Panc1 (cell line): ENCODE measurements at places on chromosomes 1 and 21.

DNA sequence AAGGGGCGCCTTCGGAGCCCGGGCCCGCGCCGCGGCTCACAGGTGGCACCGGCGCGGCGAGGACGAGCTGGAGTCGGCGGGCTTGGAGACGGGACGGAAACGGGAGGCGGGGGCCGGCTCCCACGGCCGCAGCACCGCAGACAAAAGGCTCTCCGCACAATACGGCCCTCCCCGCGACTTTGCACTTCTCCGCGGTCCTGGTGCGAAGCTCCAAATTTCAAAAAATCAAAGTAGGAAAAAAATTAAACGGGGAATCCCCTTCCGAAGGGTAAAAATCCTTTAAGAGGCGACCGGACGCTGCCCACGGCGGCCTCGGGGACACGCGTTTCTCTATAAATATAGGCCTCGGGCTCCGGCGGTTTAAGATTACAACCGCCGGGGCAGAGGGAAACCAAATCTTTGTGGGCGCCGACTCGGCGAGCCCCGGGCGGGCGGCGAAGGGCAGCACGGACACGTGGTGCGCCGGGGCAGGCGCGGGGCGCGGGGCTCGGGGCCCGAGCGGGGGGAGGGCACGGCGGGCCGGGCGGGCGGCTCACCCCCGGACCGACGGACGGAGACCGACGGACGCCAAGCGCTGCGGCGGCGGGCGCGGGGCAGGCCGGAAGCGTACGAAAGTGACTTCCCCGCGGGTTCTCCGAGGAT is 453 bp downstream of the PABPC4 start:
- no peak for DNase-seq

DNA sequence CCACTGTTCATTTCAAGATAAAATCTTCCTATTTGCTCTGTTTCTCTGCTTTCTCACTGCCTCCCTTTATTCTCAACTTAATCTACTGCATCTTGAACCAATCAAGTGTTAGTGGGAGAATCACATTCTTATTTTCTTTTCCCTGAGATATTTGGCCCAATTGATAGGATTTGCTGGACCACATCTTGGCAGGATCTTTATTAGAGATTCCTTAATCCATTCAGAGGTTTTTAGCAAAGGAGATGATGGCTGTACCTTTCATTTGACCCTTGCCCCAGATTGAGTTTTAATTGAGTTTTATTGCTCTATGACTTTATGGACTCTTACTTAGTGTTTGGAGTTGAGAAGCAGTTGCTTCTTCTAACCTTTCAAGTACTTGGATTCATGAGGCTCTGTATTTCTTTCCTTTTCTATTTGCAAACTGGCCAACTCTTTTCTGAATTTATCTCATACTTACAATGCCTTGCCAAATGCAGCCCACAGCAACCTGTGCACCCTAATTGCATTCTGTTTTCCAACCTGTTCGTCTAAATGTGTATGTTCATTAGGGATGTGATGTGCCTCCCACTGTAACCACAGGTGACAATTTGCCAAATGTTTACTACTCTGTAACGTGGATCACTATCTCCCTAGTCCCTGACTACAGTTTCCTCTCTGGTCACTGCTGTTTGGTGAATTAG is 274.8 kb upstream of the KAZN start:
- DNase-seq, result no peak

DNA sequence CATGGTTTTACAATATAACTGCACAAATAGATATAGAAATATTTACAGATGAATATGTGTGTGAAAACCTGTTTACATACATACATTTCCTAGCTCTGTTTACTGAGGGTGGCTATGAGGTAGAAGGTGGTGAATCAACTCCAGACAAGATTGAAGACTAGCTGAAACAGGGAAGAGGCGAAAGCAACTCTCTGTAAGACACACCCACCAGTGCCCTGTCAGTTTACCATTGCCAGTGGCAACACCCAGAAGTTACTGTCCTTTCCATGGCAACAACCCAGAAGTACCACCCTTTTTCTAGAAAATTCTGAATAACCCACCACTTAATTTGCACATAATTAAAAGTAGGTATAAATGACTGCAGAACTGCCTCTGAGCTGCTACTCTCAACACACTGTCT is 16.7 kb downstream of the TMEM69 start:
- DNase-seq, result no peak

- no peak for DNase-seq
Observed at GRCh38 chr1:165616054-165616612, 14.9 kb upstream of the MGST3 start.

- no peak for DNase-seq
Observed at GRCh38 chr1:159123587-159123986, 47.0 kb upstream of the AIM2 start.

DNA sequence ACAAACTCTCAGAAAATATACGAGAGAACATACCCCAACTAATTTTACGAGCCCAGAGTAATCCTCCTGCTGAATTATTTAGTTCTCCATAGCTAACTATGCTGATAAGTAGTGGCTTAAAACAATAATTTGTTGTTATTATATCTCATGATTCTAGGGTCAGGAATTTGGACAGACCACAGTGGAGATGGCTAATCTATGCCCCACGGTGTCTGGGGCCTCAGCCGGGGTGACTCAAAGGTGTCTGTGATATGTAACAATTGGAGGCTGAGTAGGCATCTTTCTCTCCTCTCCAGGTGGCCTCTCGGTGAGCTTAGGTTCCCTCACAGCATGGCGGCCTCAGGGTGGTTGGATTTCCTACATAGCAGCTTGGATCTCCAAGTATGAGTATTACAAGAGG is 35.4 kb upstream of the FOXO6 start:
- no peak for DNase-seq

GRCh38 chr1:182441719-182442118 is 8.2 kb upstream of the RGSL1 start:
- no peak for DNase-seq

DNA sequence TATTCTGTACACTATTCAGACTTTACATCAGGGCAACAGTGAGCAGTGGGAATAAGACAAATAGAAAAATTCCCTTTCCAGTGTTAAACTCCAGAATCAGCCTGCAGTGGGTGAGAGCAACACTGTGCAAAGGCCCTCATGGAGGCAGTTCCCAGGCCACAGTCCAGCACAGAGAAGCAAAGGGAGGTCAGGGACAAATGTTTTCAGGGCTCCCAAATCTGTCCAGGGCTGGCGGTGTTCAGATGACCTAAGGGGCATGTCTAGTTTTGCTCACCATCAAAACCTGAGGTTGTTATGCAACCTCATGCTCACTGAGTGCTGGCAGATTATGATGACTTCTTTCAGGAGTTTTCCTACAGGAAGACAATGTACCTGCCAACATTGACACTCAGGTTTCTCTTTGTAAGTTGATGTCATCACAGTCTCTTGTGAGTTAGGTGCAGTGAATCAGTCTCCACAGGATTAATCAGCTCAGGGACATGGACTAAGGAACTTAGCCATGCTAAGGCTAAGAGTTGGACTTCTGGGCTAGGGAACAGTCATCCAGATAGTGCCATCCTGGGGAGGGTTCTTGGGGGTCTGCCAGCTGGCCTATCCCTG is 3.6 kb upstream of the LCE5A start:
- DNase-seq, result no peak

DNA sequence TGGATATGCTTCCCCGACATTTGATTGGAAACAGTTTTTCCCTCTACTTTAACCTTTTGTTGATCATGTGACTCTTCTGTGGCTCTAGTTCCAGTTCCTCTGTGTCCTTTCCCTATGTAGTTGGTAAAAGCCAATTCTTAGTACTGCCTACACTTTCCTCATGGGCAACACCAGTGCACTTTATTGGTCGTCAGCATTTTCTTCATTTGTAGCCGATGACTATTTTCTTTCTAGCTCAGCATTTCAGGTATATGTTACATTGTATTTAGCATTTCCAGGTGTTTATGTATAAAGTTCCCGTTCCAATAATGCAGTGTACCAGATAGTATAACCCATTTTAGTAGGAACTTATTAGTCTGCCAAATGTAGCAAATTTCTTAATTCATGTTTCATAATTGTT is 27.6 kb upstream of the B3GALT2 start:
- no peak for DNase-seq

GRCh38 chr1:206457408-206458120 is 12.7 kb upstream of the IKBKE start:
- no peak for DNase-seq

DNA sequence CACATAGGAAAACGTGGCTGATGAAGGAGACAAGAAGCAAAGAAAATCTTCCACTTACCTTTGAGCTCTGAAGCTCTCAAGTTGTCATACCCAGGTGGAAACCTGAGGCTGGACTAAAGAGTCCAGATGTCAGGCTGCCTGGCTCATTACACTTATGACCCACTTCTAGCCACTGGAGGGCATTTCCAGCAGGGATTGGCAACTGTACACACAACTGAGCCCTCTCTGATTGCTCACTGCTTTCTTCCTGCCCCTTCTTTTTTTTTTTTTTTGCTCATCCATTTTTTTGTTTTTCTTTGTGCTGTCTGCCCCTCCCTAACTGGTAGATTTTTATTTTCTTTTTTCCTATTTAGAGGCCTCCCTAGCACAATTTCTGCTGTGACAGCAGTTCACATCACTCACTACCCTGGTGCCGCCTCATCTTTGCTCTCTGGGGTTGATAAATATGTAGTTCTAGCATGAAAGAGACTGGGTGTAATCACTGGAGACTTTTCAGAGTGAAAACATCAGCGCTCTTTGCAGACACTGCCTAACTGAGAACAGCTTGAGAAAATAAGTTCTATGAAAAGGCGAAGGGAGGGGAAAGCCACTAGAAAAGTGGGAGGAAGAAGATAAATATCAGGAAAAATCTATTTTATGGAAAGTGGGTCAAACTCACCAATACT is 334.5 kb downstream of the NUF2 start:
- DNase-seq, result no peak
